Renal cortex interstitium (tissue), 15 donors: ENCODE measurements at places on chromosomes 6 and 20. TPM values are rescaled to one million over a fixed set of nuclear protein-coding genes. Genes with fewer than 3 reads are reported as not detected.

DNA sequence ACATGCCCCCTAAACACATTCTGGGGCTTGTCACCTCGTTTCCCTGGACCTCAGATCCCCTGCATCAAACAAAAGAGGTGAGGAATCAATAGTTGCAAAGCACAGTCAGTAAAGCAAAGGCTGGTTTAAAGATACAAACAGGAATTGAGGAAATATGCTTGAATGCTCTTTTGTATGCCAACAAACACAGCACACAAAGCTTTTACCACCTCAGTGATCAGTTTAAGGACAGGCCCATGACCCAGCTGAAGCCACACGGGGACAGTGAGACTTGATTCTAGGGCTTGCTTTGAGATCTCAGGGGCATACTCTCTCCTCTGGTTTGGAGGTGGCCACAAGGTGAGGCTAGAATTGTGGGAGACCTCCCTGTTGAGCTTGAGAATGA is 182.9 kb upstream of the CST7 start:
- no peak for DNase-seq

DNA sequence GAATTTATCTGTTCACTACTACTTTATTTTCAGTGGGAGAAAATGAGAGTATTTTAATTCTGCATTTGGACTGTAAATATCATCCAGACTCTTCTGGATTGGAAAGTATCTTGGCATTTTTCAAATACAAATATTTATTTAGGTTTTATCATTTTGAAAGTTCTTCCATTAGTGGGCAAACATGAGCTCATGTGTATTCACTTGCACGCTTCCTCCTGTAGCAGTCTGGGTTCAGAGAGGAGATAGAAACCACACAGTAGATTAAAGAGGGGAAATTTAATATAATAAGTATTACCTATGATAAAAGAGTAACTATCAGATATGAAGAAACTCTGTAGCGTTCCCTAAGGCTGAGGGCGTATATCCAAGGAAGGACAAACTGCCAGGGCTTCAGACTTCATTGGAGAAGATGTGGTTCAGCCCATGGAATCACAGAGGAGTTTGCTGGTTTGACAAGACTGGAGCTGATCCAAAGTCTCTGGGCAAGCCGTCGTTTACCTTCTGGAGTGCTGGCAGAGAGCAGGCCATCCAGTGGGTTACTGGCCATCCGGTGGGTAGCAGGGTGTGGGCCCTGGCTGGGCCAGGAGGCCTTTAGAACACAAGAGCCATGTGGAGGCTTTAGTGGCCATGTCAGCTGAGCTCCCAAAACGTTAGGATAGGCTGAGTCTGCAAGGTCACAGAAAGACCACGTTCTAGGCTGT is 44.3 kb downstream of the KCNS1 start:
- no peak for DNase-seq

The SPEF1 gene
- 2.0 TPM for polyA plus RNA-seq

GRCh38 chr6:105515054-105515453 is 112.2 kb upstream of the PREP start:
- no peak for DNase-seq

DNA sequence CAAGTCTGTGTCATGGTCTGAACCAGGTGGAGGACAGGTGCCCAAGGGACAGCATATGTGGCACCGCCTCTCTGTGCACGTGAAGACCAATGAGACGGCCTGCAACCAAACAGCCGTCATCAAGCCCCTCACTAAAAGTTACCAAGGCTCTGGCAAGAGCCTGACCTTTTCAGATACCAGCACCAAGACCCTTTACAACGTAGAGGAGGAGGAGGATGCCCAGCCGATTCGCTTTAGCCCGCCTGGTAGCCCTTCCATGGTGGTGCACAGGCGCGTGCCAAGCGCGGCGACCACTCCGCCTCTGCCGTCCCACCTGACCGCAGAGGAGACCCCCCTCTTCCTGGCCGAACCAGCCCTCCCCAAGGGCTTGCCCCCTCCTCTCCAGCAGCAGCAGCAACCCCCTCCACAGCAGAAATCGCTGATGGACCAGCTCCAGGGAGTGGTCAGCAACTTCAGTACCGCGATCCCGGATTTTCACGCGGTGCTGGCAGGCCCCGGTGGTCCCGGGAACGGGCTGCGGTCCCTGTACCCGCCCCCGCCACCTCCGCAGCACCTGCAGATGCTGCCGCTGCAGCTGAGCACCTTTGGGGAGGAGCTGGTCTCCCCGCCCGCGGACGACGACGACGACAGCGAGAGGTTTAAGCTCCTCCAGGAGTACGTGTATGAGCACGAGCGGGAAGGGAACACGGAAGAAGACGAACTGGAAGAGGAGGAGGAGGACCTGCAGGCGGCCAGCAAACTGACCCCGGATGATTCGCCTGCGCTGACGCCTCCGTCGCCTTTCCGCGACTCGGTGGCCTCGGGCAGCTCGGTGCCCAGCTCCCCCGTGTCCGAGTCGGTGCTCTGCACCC is 109.5 kb upstream of the RAB32 start:
- DNase-seq, result no peak

DNA sequence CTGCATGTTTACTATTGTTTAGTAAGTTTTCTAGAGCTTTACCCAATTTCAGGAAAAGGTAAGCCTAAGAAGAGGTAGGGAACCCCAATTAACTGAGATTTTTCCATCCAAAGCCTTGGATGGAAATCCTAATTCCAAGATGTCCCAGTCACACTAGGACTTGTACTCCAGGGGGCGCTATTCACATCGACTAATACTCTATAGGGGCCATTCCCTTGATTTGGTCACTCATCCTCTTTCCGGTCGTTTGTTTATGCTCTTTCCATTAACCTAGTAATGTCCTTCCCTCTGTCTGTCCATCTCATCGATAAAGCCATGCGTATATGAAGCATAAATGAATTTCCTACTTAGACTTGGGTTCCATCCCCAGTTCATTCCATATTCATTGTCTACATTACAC is 80.8 kb upstream of the FUCA2 start:
- DNase-seq, result no peak

GRCh38 chr6:127514773-127515227 is 4.3 kb downstream of the MTCL3 start:
- no peak for DNase-seq

DNA sequence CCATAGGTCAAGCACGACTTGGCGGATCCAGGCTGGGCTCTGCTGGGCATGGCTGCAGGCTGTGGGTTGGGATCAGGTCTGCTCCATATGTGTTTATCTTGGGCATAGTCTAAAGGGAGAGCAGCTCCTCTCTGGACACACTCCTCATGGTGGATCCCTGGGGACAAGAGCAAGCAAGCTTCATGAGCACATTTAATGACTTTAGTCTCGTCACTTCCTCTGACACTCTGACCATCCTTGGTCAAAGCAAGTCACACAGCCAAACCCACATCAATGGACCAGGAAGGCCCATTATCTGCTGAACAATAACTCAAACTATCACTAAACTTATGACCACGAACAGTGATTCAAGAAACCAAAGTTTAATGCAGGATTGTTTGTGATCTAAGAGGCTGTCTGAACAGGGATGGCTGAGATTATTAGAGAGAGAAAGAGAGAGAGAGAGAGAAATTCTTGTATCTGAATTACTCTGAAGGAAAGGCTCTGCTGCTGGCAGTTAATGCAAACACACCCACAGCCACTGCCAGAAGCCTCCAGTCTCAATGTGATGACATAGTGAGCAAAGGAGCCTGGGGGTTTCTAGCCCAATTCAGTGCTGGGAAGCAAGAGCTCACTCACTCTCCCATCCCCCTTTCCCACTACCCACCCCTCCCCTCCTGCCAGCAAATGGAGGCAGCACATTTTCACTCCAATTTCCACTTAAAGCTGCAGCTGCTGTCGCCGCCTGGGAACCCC is 490.2 kb upstream of the SULF2 start:
- no peak for DNase-seq

The HLA-DRB1 gene
- 61.1 TPM for polyA plus RNA-seq

The RBM24 gene
- polyA plus RNA-seq, result 1.6 TPM

The MOG gene
- polyA plus RNA-seq, result not detected

GRCh38 chr6:22221630-22222029 is 75.2 kb downstream of the PRL start:
- no peak for DNase-seq

DNA sequence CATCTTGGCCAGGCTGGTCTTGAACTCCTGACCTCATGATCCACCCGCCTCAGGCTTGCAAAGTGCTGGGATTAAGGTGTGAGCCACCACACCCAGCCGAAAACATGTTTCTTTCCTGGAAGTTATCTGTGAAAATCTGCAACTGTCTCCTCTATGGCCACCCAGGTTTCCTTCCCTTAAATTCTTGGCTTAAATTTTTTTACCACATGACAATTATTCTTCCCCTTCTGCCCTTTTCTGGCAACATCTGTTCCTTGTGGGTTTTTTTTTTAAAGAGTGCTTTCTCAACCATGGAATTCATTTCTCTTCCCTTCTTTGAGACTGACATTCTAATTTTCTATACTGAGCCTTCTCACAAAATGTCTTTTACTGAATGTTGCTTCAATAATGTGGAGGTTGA is 59.6 kb downstream of the DOK5 start:
- no peak for DNase-seq

- no peak for DNase-seq
Observed at GRCh38 chr6:3455569-3456394, 1.1 kb downstream of the SLC22A23 start.

- no peak for DNase-seq
Observed at GRCh38 chr6:149779644-149779963, 30.1 kb downstream of the PCMT1 start.

DNA sequence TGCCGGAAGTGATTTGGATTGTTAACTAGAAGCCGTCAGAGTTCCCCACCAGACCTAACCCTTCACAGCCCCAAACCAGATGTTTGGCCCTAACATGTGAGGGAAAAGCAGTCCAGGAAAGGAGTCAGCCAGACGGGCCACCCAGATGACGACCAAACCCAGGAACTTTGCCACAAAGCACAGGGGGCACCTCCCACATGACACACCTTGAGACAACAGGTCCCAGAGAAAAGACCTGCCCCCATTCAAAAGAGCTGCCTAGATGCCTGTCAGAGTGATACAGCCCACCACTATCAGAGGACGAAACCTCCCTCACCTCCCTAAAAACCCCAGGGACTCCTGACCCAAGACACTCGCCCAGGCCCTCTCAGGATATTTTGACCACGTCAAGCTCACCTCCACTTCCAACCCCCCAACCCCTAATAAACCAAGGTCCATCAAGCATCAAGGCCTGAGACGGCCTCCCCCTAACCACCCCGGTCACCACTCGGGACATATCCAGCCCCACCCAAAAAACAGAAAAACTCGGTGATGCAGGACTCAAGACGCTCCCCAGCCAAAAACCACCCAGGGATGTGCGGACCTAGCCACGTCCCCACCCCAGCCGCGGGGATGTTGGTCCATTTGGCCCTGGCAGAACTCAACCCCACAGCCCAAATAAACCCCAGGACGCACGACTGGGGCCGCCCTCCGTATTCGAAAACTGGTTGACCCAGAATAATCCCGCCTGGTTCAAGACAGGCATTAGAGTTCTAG is 662 bp downstream of the ZNF343 start:
- DNase-seq, result no peak

The TDRD6 gene
- 2.1 TPM for polyA plus RNA-seq

GRCh38 chr20:9576695-9577094 is 62.3 kb downstream of the LAMP5 start:
- no peak for DNase-seq

The STXBP5 gene
- 12.3 TPM for polyA plus RNA-seq

GRCh38 chr6:159858259-159858658 is 32.5 kb upstream of the MAS1 start:
- DNase-seq, result no peak

GRCh38 chr6:169978615-169979161 is 227.3 kb downstream of the ERMARD start:
- DNase-seq, result no peak
